ENCODE measurements at places on chromosomes 4 and X.
A peak's percentile ranks its signal among the peaks of the same experiment; 100 is the strongest.

GRCh38 chr4:169270810-169271691 is at the start of gene SH3RF1:
Gene SH3RF1, minus strand, starts transcription at chr4:169270956. Its CDS starts 1,744 bp downstream, at chr4:169269212.
- DNase-seq, result peak; percentile 27

GRCh38 chrX:111431001-111431400 is 19.0 kb upstream of the DCX start:
- DNase-seq, result no peak

- DNase-seq, result no peak
Measured at GRCh38 chr4:59240011-59240410, 1960.1 kb upstream of the ADGRL3 start.

DNA sequence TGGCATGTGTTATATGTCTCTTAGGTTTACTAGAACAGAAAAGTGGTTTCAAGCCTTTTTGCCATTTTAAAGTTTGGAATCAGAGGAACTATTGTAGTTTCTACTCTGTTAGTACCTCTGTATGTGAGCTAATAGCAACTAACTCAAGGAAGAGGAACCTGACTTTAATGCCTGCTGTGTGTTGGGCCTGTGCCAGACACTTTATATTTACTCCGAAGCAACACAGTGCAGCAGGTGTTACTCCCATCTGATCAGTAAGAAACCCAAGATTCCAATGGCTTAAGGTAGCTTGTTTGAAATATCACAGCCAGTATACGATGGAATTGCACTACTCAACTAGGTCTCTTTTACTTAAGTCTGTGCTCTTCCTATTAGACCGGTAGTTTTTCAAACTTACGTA is 79.2 kb downstream of the USP9X start:
- DNase-seq, result no peak

DNA sequence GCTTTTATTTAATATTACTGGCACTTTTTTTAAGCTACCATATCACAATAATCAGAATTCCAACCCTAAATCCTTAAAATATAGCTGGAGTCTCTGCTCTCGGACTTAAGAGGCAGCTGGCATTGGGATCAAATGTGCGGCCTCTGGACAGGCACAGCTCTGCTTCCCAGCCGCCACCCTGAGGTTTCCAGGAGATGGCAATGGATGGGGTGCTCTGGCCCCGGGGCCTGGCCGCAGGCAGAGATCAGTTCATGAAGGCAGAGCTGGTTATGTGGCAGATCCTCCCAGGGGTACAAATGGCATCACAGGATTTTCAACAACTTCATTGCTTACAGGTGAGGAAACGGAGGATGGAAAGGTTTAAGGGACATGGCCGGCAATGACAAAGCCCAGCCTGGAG is 57.8 kb downstream of the JAKMIP1 start:
- no peak for DNase-seq

- no peak for DNase-seq
Measured at GRCh38 chr4:15725608-15726007, 22.7 kb downstream of the BST1 start.

DNA sequence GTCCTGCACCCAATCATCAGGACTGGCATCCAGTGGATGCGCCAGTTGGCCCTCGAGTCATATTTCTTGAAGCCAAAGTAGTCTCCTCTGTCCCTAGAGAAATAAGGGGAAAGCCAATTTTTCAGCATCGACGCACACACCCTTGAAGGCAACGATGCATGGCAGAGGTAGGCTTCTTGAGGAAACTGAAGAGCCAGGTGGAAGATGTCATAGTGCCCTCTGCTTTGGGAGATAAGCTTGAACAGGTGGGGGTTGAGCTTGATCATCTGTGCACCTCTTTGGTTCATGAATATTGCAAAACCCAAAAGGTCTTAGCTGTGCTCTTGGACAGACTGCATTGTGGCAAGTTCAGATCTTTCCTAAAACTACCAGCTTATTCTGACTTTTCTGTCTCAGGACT is 34.6 kb upstream of the WDR1 start:
- no peak for DNase-seq

DNA sequence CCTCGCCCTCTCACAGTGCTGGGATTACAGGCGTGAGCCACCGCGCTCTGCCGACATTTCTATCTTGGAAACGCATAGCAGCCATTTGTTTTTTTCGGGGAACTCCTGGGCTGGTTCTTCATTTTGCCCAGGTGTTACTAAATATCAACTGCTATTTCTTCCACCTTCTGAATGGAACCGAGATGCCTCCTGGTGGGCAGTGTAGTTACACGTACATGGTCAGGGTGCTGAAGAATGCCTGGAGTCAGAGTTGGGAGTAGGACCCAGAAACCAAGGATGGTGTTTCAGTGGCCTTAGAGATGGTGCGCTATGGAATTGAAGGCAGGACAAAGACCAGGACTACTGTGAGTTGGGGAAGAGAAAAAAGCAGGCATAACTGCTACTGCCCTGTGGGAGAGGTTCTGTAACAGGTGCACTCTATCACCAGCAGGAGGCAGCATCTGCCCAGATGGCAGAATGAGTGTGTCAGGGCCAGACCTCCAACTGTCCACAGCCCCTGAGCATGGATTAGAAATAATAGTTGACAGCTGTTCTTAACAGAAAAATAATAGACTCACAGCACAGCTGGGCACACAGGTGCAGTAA is 81.7 kb downstream of the ZC4H2 start:
- DNase-seq, result peak; percentile 6

DNA sequence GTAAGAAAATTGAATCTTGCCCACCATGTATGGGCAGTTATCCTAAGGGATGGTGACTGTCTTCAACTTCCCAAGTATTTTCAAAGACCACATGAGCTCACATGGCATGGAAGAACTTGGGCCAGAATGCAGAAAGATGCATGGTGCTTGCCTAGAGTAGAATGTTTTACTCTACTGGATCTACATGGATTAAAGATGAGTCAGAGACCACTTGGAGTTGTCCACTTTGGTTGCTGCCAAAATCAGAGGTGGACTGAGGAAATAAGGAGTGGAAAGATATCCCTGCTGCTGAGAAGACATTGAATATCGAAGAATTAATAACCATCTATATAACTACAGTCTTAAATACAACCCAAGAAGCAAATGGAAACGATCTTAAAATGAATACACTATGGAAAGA is 498.1 kb downstream of the NLGN4X start:
- DNase-seq, result no peak

DNA sequence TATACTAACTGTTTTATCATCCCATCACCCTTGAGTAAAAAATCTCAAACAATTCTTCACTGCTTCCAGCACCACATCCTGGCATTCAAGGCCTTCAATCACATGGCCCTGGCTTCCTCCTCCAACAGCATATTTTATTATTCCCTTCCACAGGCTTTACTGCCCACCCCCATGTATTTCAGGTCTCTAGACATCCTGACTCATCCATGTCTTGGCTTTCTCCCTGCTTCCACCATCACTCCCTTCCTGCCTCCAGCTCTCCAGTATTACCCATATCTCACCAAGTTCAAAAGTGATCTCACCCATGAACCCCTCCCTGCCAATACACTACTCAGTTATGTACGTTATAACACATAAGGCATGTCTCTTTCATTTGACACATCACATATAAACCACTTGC is 34.7 kb upstream of the PLAC1 start:
- DNase-seq, result no peak

- DNase-seq, result no peak
Measured at GRCh38 chrX:38662640-38663039, 101.3 kb downstream of the TSPAN7 start.

GRCh38 chr4:127500242-127500641 is 132.5 kb upstream of the INTU start:
- no peak for DNase-seq

GRCh38 chr4:6368601-6369000 is 99.0 kb downstream of the WFS1 start:
- DNase-seq, result no peak

DNA sequence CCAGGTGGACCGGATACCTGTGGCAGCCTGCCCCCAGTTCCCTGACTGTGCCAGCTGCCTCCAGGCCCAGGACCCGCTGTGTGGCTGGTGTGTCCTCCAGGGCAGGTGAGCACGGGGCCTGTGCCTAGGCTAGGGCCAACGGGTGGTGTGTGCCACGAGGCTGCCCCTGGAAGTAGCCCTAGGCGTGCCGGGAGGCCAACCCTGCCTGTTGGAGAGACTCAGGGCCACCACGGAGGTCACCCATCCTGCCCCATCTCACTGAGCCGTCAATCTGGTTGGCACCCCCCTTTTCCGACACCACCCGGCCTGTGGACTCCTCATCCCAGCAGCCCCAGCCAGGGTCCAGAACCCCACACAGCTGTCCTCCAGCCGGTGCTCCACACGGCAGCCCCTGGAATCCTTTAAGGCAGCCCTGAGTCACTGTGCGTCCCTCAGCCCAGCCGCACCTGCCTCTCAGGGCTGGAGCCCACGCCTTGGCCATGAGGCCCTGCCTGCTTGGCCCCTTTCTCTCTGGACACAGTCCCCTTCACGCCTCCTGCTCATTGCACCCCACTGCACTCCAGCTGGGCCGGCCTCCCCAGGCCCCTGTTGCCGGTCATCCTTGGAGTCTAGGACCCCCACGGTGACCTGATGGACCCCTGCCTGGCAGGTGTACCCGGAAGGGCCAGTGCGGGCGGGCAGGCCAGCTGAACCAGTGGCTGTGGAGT is 5.3 kb downstream of the PLXNB3 start:
- no peak for DNase-seq

- DNase-seq, result no peak
Measured at GRCh38 chr4:112975567-112976355, 73.7 kb upstream of the ANK2 start.

DNA sequence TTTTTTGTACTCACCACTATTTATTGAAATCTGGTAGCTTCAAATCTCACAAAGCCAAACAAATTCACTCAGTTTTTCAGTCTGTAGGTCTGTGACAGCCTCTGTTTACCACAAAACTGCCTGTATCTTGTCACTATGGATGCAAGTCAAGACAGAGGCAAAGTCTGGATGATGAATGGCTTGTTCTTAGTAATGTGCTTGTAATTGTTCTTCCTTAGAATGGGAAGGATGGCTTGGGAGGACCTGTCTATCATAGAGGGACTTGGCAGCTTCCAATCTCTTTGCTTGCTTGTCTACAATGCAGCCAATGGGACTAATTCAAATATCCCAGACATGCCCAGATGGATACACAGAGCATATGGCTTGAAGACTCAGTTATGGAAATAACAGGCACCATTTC is 141.2 kb upstream of the SCML1 start:
- no peak for DNase-seq

- DNase-seq, result no peak
Measured at GRCh38 chr4:15398732-15399131, 29.1 kb upstream of the C1QTNF7 start.

- no peak for DNase-seq
Measured at GRCh38 chr4:16157609-16158503, 68.4 kb downstream of the TAPT1 start.

DNA sequence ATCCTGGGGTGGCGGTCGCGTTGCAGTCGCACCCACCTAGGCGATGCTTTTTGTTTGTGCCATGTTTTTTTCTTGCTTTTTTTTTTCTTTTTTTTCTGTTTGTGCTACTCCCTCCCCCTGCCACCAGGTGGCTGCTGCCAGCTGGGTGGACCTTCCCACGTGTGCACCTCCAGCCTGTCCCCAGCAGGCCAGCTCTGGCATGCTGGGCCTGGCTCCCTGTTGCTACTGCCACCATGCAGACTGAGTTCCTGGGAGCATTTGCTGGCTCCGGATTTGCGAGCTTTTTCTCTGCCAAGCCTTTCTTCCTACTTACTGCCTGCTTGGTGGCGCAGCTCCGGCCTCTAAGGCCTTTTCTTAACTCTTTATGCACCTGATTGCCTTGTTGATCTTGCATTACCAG is 161.2 kb upstream of the WDFY3 start:
- no peak for DNase-seq

- peak; percentile 31 for DNase-seq
Measured at GRCh38 chrX:9342561-9343051, 122.3 kb upstream of the TBL1X start.

DNA sequence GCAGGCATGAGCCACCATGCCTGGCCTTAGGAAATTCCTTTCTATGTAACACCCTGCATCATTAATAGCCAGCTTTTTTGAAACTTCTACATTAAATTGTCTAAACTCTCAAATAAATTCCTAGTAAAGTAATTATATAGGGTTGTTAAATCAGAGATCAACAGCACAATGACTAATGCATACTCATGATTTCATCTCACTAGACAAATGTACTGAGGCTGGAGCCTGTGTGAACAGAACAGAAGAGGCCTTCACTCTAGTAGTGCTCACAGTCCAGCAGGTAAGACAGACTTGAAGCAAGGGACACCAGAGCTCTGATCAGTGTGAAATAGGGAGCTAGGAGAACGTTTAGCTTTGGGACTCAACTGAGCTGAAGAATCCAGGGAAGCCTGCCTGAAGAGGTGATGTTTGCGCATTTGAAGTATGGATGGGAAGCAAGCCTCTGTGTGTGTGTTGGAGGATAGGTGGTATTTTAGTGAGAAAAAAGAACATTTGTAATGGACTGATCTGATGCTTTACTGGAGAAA is 3.9 kb downstream of the ZFP42 start:
- DNase-seq, result no peak

DNA sequence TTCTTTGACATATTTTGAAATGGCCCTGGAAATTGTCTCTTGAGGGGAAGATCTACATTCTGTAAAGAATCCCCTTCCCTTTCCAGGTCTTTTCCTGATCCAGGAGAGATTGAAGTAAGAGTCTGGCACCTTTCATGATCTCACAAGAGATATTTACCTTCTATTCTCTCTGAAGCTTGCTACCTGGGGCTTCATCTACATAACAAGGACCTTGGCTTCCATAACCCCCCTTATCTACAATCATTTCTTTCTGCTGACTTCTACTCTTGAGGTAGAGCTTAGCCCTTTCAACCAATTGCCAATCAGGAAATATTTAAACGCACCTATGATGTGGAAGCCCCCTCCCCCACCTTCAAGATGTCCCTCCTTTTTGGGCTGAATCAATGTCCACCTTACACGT is 383.7 kb upstream of the MAGEB18 start:
- DNase-seq, result no peak

DNA sequence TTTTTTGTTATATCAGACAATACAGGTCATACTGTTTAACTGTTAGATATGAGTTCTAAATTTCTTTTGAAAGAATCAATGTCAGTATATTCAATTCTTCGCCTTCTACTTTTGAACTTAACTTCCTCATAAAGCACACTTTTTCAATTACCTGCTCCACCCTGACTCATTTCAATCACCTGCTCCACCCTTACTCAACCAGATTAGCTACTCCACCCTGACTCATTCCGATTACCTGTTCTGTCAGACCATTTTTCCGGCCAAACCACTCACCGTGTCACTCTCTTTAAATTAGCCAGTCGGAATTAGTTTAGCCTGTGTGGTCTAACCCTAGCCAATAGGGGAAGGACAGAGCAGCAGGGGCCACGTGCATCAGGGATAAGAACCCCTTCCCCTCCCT is 751.8 kb upstream of the POU3F4 start:
- DNase-seq, result no peak

DNA sequence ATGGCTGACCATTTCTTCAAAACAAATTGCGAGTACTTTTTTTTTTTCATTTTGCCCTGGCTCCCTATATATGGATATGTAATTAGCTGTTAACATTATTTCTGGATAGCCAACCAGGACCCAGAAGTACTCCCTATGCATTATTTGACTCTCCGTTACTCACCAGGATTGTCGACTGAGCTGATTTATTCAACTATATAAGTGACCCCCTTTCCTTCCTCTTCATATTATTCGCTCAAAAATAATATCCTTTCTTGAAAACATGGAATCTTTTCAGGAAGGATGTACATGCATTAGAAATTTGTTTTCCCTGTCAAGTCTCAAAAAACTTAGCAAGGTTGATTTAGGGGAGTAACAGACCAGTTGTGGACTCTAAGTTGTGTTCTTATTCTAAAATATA is 114.1 kb upstream of the KLHL4 start:
- no peak for DNase-seq

- no peak for DNase-seq
Measured at GRCh38 chrX:21632027-21632426, 26.1 kb downstream of the KLHL34 start.

GRCh38 chrX:53116101-53116500 is 22.2 kb downstream of the KANTR start:
- DNase-seq, result no peak

Data from stimulated activated CD4-positive, alpha-beta T cell treated with anti-CD3 and anti-CD28 coated beads, Interleukin-4, amount 100 ng/mL, for 48 hours (primary cell).